Glomerular endothelial cell (primary cell): ENCODE measurements at places on chromosomes 5 and 9.

- no peak for DNase-seq
Measured at GRCh38 chr9:81032030-81032572, 657.2 kb downstream of the TLE1 start.

DNA sequence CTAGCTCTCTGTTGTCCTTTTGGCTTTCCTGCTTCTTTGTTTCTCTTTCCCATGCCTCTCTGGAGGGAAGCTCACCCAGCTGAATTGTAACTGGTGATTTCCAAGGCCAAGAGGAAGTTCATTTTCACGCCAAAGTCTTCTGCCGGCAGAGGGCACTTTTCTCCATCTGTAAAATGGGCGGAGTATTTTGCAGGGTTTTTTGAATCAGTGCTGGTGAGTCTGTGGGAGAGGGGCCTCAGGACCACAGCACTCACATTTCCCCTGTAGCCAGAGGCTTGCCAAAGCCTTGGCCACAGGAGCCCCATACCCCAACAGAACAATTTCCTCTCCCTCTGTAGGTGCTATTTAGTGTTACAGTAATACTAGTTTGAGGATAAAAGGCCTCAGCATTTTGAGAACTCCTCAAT is 42.3 kb upstream of the MATR3 start:
- DNase-seq, result no peak

- DNase-seq, result no peak
Measured at GRCh38 chr9:97935276-97935675, 2.7 kb downstream of the HEMGN start.

DNA sequence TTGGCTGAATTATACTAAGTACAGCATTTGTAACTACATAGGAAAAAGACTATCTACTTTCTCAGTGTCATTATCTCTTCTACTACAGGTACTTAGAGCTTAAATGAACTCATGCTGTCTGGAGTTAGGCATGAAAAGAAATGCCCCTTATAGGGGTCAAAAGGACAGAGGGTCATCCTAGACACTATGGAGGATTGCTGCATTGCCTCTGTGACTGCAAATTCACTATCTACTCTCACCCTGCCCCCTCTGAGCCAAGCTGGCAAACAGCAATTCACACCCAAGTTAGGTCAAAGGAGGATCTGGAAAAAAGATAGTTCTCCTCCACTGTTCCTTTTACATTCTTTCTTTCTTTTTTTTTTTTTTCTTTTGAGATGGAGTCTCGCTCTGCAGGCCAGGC is 36.7 kb downstream of the ANKRD31 start:
- DNase-seq, result no peak

DNA sequence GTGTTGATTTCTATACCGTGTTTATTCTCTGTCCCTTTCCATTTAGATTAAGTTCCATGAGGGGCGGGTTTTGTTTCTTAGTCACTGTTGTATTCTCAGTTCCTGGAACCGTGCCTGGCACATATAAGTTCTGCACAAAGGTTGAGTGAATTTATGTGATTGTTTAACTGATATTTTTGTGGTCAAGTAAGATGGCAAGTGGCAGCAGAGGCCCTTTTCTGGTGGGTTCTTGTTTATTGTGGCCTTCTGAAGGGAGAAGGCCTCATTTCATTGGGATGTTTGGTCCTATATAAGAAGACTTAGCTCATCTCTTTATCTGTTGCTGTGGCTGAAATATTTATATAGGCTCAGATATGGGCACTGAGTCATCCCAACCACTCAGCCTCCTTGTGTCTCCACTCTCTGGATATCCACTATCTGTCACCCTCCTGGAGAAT is 262.5 kb downstream of the PSAT1 start:
- no peak for DNase-seq

- DNase-seq, result no peak
Measured at GRCh38 chr9:83231039-83231438, 168.1 kb upstream of the RASEF start.
